ENCODE measurements at places on chromosomes 11 and 22. TPM values are rescaled to one million over a fixed set of nuclear protein-coding genes. Genes with fewer than 3 reads are reported as not detected.

- no peak overlapping the region for H3K4me3 ChIP-seq
- no peaks in the 10 kb centered on the region for H3K27me3 ChIP-seq
- H3K27ac ChIP-seq = no peak overlapping the region
- no peaks in the 10 kb centered on the region for H3K36me3 ChIP-seq
- no peak for DNase-seq
Measured at GRCh38 chr22:37363261-37363992, 63.9 kb downstream of the ELFN2 start.

DNA sequence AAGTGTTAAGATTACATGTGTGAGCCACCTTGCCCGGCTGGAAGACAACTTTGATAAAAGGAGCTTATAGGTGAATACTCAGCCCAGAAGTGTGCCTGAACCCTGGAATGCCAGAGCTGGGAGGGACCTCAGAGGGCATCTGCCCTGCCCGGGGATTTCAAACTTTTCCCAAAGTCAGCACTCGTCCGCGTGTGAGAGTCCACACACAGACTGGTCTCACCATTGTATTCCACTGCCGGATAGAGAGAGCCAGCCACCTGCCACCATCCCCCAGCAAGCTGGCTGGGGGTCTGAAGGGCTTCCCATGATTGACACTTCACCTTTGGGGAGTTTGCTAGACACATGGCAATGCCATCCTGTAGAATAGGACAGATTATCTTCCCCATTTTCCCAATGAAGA, 49.2 kb downstream of the APOL3 start:
- H3K4me3 ChIP-seq = no peak overlapping the region
- H3K4me1 ChIP-seq = no peaks in the 10 kb centered on the region
- no peaks in the 10 kb centered on the region for H3K36me3 ChIP-seq

DNA sequence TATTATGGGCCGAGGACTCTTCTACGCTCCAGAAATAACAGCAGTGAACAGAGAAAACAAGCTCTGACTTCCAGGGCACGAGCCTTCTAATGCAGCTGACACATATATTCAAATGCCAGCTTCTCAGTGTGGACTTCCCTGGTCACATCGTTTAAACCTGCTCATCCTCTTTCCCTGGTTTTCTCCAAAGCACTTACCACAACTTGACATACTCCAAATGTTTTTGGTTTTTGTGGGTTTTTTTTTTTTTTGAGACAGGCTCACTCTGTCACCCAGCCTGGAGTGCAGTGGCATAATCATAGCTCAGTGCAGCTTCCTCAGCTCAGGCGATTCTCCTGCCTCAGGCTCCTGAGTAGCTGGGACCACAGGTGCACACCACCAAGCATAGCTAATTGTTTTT, 105.5 kb downstream of the MICAL3 start:
- H3K4me1 ChIP-seq = peaks cover 39% of the 10 kb centered on the region
- no peak overlapping the region for H3K4me3 ChIP-seq
- H3K36me3 ChIP-seq = no peaks in the 10 kb centered on the region
- H3K27ac ChIP-seq = no peak overlapping the region

GRCh38 chr11:132052904-132053303, 682.5 kb downstream of the NTM start:
- H3K27me3 ChIP-seq = no peaks in the 10 kb centered on the region
- no peaks in the 10 kb centered on the region for H3K36me3 ChIP-seq
- no peak overlapping the region for H3K4me3 ChIP-seq
- H3K27ac ChIP-seq = peak overlapping the region; percentile 12
- peaks cover 63% of the 10 kb centered on the region for H3K4me1 ChIP-seq

The TSGA10IP gene
- total RNA-seq = not detected

The MMP27 gene
- total RNA-seq = not detected

The MRGPRF gene
- total RNA-seq = 25.3 TPM

All from GM23248 (cell line).